Airway epithelial cell (primary cell): ENCODE measurements at places on chromosomes 7 and 10. TPM values are rescaled to one million over a fixed set of nuclear protein-coding genes. Genes with fewer than 3 reads are reported as not detected.

Gene RASSF4
- total RNA-seq = 0.60 and 2.4 TPM in 2 replicates

Gene BHLHA15
- 0.78 and 1.3 TPM in 2 replicates for total RNA-seq

Gene TMEM213
- not detected in 2 replicates for total RNA-seq

Gene MKI67
- 20.3 and 31.2 TPM in 2 replicates for total RNA-seq

Gene NACAD
- total RNA-seq = 1.8 and 2.5 TPM in 2 replicates

Gene CDK14
- total RNA-seq = 5.5 and 5.7 TPM in 2 replicates

Gene HOXA1
- 0.28 TPM in 1 of 2 replicates, not detected in the other for total RNA-seq

Gene PDLIM1
- 148 and 178 TPM in 2 replicates for total RNA-seq

Gene CLRN3
- total RNA-seq = not detected in 2 replicates

Gene BUD31
- 97.0 and 98.7 TPM in 2 replicates for total RNA-seq

Gene AKR1C3
- total RNA-seq = 36.9 and 38.8 TPM in 2 replicates

Gene ABCA13
- 0.84 and 0.99 TPM in 2 replicates for total RNA-seq

Gene ACBD5
- 11.8 and 16.4 TPM in 2 replicates for total RNA-seq

Gene POM121C
- 7.4 and 17.7 TPM in 2 replicates for total RNA-seq

Gene CRHR2
- not detected in 2 replicates for total RNA-seq

Gene MRC1
- not detected in 2 replicates for total RNA-seq

Gene VIPR2
- total RNA-seq = not detected in 2 replicates

Gene NME8
- total RNA-seq = 0.07 TPM in 1 of 2 replicates, not detected in the other

Gene METTL27
- 0.84 and 1.1 TPM in 2 replicates for total RNA-seq

Gene IL15RA
- total RNA-seq = 2.6 and 6.2 TPM in 2 replicates

Gene CPED1
- total RNA-seq = 0.23 and 0.28 TPM in 2 replicates
